Kidney glomerular epithelial cell (primary cell): ENCODE measurements at places on chromosomes 16 and 17.

DNA sequence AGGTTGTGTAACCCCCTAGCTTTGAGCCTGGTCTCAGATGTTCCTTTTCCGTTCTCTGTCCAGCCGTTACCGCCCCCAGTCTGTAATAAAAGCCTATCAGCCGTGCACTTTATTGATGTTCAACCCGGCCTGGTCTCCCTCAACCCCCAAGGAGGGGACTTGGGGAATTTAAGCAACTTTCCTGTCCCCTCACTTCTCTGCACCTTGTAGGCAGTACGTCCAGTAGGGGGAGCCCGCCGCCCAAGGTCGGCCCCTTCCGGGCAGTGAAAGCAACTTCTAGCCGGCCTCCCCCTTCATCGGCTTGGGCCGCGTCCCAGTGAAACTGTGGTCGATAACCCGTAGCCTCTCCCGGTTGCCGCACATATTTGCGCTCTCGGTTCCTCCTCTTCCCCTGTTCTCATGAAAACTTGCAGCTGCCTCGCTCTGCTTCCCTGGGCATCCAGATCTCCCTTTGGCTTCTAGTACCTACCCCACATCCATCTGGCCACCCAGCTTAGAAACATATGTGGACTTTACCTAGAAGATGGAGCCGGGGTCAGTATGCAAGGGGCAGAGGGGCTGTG lies 7.9 kb downstream of the PNPO start:
- peak; percentile 87 for DNase-seq

DNA sequence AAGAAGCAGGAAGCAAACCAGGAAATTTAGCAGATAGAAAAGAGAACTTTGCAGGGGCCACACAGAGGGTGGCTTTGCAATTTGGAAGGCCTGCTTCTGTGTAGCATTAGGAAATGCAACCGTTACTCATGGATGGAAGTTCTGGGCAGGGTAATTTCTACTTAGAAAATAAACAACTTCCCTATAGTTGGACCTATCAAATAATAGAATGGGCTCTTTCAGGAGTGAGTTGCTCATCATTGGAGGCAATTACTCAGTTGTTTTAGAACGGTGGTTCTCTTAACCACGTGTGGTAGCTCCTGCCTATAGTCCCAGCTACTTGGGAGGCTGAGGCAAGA lies 25.8 kb upstream of the HS3ST2 start:
- no peak for DNase-seq

GRCh38 chr17:56812901-56813388 lies 20.8 kb downstream of the C17orf67 start:
- no peak for DNase-seq

DNA sequence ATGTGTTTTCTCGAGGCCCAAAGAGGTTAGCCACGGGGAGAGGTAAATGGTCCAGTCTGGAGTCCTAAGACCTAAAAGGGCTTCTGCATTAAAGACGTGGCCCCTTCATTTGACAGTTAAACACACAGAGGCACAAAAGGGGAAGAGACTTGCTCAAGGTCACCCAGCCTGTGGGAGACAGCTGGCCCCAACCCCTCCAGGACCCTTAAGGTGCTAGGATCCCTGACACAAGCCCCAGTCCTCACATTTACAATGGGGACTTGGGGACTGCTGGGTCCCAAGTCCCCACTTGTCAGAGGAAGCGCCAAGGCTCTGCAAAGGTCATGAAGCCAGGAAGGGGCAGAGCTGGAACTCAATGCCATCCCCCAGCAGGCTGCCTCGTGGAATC lies 1.7 kb downstream of the ABAT start:
- no peak for DNase-seq

DNA sequence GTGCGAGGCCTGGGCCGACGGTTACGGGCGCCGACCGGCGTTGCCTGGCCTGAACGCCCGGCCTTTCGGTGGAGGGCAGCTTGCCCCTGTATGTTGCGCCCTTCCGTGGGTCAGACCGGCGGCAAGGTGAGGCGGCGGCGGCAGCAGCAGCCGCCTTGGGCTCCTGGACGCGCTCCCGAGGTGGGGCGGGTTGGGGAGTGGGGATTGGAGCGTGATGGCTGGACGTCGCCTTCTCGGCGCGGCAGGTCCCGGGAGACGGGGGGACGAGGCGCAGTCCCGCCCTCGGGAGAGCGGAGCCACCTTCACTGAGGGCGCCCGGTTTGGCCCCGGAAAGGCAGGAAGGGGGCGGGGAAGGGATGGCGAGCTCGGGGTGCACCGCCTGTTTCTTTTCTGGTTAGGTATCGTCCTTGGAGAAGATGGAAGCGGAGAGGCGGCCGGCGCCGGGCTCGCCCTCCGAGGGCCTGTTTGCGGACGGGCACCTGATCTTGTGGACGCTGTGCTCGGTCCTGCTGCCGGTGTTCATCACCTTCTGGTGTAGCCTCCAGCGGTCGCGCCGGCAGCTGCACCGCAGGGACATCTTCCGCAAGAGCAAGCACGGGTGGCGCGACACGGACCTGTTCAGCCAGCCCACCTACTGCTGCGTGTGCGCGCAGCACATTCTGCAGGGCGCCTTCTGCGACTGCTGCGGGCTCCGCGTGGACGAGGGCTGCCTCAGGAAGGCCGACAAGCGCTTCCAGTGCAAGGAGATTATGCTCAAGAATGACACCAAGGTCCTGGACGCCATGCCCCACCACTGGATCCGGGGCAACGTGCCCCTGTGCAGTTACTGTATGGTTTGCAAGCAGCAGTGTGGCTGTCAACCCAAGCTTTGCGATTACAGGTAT lies 671 bp downstream of the DGKE start:
- no peak for DNase-seq

- DNase-seq, result no peak
These were observed 15.6 kb upstream of the CBFB start for GRCh38 chr16:67013233-67013822.

- no peak for DNase-seq
These were observed 364.1 kb downstream of the FOXL1 start for GRCh38 chr16:86942151-86943051.

GRCh38 chr17:76575570-76575969 lies 10.1 kb downstream of the ST6GALNAC2 start:
- DNase-seq, result no peak

DNA sequence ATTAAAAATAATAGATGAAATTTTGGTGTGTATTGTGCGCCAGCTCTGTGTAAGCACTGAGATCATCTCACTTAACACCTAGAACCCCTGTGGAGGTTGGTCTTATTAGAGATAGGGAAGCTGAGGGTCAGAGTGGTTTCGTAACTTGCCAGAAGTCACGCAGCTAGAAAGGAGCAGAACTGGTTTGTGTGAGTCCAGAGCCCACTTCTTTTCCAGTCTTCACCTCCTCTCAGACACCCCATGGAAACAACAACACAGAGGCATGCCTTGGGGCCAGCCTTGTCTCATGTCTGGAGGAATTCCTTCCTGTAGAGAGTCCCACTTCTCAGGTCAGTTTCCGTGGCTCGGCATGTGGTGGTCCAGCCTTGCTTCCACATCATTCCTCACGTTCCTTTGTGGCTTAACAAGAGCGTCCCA lies 16.5 kb downstream of the YPEL2 start:
- DNase-seq, result no peak

DNA sequence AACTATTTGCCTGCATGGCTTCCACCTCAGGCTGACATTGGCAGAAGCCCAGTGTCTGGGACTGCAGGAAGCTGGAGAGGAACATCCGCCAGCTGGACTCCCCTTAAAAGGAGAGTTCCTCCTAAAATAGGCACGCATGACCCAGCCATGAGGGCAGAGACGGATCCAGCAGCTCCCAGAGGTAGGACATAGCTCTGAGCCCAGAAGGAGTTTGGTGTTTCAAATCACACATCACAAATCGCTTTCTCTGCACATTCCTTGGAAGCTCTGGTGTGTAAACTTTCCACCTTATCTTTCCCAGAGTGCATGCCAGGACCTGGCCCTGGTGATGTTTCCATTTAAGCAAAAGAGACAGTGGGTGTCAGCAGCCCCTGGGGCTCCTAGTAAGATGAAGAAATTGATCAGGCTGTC lies 231.1 kb upstream of the CDH5 start:
- peak; percentile 47 for DNase-seq

DNA sequence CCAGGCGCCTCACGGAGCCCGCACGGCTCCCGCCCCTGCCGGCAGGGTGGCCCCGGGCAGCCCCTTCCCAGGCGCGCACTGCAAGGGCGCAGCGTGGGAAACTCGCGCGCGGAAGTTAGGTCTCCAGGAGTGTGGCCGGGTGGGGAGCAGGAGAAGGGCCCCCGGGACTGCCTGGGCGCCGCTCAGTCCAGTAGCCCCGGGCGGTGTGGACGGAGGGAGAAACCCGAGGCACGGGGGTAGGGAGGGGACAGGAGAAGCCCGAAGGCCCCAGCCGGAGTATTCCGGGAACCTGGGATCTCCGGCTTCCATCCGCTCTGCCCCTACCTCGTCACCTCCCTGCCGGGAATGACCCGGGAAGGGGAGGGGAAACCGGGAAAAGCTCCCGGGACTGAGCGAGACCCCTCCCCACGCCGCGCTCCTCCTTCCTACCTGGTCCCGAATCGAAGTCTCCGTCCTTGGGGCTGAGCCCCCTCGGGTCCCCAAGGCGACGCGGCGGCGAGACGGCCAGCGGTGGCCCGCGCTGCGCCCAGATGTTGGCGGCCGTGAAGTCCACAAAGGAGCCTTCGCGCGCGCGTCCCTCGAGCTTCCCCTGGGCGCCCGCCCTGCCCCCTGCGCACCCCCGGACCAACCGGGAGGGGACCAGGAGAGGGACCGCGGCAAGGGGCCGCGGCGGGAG lies 418 bp downstream of the SOCS3 start:
- DNase-seq, result no peak

- no peak for DNase-seq
These were observed 23.6 kb upstream of the YWHAE start for GRCh38 chr17:1423456-1424135.

- DNase-seq, result no peak
These were observed 12.1 kb upstream of the ALDOA start for GRCh38 chr16:30053376-30054015.

DNA sequence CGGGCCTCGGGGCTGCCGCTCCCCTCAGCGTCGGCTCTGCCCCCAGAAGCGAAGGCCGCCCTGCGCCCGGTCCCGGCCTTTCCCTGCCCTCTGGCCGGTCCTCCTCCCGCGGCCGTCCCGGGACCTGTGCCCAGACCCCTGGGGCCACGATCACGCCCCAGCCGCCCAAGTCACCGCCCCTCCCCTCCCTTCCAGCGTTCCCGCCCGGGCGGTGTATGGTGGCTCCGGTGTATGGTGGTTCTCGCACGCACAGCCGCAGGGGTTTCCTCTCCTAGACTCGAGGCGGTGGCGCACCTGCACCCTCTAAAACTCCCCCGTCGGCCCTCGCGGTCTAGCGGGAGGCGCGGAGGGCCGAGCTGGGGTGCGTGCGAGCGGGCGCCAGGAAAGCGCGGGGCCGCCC lies 10.0 kb downstream of the TIGD7 start:
- DNase-seq, result no peak

DNA sequence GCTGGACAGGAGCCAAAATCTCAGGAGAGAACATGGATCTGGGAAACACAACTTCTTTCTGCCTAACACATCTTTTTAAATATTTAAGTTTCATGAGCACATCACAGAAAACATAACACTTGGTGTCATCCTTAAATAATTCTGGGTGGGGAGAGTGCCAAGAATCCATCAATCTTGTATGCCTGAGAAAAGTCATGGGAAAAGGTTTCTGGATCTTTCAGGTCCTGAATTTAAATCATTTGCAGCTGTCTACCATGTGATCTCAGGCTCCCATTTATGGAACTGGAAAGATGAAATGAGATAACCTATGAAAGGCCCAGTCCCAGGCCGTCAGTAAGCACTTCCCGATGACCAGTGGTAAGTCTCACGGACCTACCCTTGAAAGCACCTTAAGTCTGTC lies 15.1 kb downstream of the CDH11 start:
- DNase-seq, result no peak

- peak; percentile 38 for DNase-seq
These were observed 47.3 kb downstream of the TBC1D16 start for GRCh38 chr17:79988185-79988971.

DNA sequence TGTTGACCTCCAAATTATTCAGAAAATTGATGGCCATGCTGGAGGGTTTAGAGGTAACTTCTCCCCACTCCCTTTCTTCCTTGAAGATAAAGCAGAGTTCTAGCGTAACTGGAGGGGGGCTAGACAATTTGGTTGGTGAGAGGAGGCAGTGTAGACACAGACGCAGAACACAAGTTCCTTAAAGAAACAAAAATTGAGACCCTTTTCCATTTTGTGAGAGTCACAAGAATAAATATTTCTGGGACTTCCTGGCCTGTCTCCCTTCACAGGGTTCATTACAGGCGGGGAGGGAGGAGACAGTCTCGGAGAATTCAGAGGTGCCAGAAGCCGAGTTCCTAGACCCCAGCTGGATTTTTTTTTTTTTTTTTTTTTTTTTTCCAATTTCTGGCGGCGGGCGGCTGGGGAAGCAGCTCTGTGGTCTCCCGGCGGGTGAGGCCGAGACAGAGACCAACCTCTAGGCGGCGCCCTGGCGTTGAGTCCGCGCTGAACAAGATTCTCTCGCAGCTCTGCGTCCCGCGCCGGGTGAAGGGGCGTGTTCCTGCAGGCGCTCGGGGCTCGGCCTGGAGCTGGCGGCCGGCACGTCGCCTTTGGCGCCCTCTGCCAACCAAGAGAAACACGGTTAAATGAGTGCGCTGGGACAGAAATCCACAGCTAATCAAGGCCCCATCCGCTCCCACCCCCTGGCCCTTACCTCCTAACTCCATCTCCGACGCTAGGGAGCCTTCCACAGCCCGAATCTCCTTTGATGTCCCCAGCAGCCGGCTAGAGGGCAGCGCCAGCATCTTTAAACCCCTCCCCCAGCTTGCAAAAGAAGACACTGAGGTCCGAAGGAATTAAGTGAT lies 10.2 kb upstream of the HOXB9 start:
- DNase-seq, result peak; percentile 67

GRCh38 chr17:13996276-13996675 lies 73.0 kb upstream of the COX10 start:
- no peak for DNase-seq

DNA sequence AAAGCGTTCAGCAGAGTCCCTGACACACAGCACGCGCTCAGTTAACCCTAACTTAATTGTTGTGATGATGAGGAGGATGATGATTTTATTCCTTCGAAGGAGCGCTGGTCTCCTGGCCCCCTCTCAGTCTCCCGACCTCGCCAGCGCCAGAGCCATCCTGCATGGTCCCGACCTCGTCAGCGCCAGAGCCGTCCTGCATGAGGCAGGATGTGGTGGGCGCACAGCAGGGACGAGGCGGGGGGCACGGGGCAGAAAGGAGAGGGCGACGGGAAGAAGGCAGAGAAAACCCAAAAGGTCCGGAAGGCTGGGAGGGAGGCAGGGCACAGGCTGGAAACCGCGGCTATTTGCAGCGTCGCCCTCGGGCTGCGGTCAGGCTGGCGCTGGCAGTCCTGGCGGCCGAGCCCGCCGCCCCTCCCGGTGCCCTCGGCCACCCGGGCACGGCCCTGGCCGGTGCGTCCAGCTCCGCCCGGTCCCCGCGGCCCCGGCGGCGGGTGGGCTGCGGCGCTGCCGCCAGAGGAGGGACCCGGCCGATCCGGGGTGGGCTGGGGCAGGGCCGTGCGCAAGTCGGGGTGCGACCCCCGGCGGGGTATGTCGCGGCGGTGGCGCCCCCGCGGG lies 3.0 kb upstream of the TAC4 start:
- DNase-seq, result no peak

GRCh38 chr16:66306366-66307150 lies 59.9 kb upstream of the CDH5 start:
- DNase-seq, result no peak
